Activated naive CD4-positive, alpha-beta T cell (primary cell): ENCODE measurements at places on chromosomes 2 and 18.

DNA sequence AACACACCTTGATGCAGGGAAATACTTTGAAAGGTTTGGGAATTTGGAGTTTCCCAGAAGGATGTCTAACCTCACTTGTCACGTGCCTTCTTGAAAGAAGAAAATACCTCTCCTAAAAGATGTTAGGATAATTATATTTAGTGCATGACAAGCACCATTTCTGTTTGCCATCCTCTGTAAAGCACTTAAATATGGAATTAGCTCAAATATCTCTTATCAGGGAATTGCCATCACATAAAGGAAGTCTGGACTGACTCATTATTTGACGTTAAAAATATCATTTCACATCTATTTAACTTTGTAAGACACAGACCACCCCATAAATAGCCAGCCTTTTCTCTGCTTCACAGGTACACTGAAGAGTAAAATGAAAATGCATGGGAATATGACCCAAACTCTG lies 140.1 kb downstream of the STK39 start:
- DNase-seq = no peak

DNA sequence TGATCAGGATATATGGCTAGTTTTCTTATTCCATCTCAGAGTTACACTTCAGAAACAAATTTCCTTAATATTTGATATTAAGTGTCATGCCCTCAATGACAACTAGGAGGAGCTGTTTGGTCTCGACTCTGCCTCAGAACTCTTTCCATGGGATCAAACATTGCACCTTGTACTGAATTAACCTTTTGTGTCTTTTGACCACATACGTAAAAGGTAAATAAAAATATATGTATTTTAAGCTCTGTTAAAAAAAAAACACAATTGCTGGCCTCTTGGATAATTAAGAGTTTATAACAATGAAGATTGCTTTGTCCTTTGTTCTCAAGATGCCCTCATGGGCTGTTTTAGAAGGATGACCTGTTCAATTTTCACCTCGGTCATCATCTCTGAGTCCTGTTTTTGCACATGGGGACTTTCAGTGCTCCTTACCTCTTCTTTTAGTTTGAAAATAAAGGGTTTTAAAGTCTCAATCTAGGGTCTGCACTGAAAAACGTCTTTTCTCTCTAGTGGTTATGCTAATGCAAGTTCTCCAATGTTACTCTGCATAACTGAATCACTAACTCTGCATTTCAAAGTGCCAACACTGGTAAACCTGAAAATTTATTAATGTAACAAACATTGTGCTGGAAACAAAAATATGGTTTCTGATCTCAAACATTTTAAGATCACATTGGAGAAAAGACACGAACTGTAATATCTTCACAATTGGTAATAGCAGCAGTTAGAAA lies 18.8 kb upstream of the FN1 start:
- DNase-seq = no peak

DNA sequence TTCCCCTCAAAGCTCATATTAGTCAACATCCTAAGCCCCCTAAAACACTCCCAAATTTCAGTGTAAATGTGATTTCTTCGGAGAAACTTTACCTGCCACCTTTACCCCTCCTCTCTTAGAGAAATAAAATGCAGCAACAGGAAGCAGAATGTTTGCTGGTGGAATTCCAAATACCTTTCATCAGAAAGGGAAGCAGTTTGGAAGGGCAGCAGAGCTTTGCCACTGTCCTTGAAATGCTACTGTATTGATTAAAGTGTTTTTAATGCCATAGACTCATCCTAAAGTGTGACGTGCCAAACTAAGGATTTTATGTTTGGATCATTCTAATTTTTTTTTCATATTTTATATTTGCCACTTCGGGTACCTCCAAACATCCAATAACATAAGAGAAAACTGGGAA lies 480.1 kb downstream of the NRXN1 start:
- no peak for DNase-seq

DNA sequence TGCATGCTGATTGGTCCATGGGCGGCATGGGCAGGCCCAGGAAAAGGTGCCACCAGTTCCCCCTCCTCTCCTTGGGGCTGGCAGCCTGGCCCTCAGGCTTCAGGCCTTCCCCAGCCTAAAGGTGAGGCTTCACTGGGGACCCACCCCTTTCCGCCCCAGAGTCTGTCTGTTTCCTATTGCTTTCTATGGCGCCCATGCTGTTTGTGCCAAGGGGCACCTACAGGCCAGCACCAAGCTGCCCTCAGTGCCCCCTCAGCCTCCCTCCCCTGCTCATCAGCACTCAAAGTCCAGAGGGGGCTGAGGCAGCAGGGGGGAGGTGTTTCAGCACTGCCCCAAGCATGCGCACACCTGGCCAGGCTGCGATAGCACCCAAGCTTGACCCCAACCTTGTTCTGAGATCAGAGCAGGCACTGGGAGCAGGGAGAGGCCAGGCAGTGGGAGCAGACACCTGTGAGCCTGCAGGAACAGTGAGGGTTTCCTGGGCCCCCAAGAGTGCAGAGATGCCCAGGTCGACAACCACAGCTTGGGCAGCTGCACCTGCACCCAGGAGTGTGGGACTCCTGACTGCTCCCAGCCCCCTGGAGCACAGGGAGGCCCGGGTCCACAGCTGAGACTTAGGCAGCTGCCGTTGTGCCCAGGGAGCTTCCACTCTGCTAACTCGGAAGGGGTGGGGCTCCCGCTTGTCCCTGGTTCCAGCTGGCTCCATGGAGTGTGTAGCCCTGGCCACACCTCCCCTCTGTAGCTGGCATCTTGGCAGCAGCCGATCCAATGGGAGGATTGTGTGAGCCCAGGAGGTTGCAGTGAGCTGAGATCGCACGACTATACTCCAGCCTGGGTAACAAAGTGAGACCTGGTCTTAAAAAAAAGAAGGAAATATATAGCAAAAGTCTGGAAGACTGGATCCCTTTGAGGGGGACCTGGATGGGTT lies 69.1 kb downstream of the NCAPH start:
- no peak for DNase-seq

DNA sequence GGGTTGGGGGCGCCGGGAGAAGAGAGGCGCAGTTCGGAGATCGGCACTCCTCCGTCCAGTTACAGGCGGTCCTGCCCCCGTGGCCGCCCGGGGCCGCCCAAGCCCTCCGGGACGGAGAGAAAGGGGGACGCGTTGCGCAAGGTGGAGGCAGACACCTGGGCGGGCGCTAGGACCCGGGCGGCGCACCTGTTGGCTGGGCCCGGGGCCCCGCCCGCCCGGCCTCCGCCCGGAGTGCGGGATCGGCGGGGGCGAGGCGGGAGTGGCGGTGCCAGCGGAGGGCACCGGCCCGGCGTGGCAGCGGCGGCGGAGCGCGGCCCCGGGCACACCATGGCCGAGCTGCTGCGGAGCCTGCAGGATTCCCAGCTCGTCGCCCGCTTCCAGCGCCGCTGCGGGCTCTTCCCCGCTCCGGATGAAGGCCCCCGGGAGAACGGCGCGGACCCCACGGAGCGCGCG lies at the start of gene SGPP2:
Gene SGPP2 (plus strand): TSS at position 268 of the 453 bp plus-strand sequence. CDS start 60 bp downstream, at position 328.
- DNase-seq = no peak

- DNase-seq = no peak
Observed at GRCh38 chr2:129673847-129674711, 305.4 kb upstream of the RAB6C start.
